ENCODE measurements at places on chromosomes 16 and 17.
A peak's percentile ranks its signal among the peaks of the same experiment; 100 is the strongest.

GRCh38 chr17:28093999-28094716 lies 51.7 kb downstream of the NLK start:
- no peak for DNase-seq

- DNase-seq: no peak
These were observed 56.2 kb upstream of the CACNG5 start for GRCh38 chr17:66778531-66779236.

- DNase-seq: no peak
These were observed 86.4 kb downstream of the FOXL1 start for GRCh38 chr16:86664522-86665318.

DNA sequence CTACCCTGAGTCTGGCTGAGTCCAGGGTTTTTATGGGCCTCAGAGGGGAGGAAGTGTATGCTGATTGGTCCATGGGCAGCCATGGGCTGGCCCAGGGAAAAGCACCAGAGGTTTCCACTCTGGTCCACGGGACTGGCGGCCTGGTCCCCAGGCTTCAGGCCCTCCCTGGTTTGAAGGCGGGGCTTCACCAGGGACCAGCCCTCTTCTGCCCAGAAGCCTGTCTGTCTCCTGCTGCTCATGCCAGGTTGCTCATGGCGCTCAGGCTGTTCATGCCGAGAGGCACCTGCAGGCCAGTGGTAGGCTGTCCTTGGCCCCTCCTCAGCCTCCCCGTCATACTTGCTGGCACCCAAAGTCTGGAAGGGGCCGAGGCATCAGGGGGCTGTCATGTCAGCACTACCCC lies 45.0 kb upstream of the CLEC19A start:
- DNase-seq: no peak

DNA sequence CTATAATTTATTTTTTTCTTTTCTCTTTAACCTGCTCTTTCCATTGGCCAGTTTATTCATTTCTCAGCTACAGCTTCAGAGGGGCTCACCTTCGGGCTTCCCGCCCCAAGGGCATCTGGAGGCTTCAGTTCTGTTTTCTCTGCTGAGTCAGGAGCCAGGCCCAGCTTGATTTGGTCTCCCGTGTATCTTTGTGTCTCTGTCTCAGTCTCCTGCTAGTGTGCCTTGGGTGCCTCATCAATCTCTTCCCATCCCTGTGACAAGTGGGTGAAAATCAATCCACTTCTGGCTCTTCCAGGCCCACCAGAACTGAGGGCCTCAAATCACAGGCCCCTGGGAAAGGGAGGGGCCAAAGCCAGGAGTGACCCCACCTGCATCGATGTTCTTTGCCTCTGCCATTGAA lies 72.1 kb downstream of the CCDC182 start:
- DNase-seq: no peak

- DNase-seq: peak; percentile 82
These were observed 1.4 kb upstream of the SLC22A31 start for GRCh38 chr16:89201439-89202377.

- DNase-seq: no peak
These were observed 230.1 kb upstream of the CCL2 start for GRCh38 chr17:34024806-34025551.

DNA sequence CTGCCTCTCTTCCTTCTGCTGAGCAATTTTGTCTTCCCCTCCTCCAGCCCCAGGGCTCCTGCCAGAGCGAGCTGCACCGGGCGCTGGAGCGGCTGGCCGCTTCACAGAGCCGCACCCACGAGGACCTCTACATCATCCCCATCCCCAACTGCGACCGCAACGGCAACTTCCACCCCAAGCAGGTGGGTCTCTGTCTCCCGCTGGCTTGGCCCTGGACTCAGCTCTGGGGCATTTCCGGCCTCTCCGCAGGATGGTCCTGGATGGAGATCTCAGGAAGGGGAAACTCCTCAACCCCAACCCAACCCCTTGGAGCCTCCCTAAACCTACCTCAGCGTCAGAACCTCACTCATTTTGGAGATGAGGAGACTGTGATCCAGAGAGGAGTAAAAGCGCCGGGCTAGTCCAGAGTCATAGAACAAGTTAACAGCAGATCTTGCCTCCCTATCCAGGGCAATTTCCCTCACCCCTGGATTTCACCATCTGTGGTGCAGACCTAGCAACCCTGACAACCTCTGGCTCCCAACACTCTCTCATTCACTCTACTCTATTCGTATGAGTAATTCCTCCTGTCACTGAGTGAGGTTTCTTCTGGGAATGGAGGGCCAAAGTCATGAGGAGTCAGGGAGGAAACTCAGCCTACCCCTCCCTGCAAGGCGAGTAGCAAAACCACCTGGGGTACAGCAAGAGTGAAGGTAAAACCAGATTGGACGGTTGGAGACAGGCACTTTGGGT lies 10.8 kb downstream of the IGFBP4 start:
- DNase-seq: no peak

- peak; percentile 50 for DNase-seq
These were observed 985 bp upstream of the SLFN12 start for GRCh38 chr17:35433075-35433894.

DNA sequence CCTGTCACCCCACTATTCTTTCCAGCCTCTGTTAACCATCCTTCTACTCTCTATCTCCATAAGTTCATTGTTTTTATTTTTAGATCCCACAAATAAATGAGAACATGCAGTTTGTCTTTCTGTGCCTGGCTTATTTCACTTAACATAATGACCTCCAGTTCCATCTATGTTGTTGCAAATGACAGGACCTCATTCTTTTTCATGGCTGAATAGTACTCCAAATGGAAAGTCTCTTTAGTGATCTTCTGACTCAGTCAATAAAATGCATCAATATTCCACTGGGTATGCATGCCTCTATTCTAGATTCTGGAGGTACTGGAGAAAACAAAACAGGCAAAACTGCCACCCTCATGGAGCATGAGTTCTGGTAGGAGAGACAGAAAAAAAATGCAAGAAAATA lies 459.0 kb downstream of the XYLT1 start:
- no peak for DNase-seq

GRCh38 chr17:29148257-29148789 lies 31.9 kb downstream of the MYO18A start:
- no peak for DNase-seq

DNA sequence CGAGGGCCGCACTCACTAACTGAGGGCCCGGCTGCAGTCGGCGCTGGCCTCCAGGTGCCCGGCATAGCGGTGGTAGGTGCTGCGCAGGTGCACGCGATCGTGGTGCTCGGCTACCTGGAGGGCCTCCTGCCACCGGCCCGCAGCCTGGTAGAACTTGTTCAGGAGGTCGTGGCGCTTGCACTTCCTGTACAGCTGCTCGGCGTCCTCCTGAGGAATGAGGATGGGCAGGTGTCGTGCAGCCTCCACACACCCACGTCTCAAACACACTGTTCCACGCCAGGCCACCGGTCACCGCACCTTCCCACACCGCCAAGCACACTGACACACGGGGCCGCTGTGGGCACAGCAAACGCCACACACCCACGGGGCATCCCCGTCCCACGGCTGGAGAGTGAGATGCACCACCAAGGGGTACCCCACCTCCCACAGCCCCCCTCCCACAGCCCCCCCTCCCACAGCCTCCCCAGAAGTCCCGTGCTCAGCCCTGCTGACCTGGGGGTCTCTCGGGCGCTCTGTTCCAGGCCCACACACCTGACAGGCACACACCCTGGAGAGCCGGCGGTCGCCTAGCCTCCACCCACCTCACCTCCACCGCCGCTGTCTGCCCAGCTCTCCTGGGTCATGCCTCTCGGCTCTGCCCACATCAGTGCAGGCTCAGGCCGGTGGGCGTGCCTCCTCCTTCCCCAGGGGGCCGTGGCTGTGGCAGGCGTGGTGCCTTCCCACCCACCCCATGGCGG lies 7.4 kb upstream of the TMEM204 start:
- no peak for DNase-seq

- DNase-seq: no peak
These were observed 570.0 kb downstream of the CDH13 start for GRCh38 chr16:83196796-83197195.

DNA sequence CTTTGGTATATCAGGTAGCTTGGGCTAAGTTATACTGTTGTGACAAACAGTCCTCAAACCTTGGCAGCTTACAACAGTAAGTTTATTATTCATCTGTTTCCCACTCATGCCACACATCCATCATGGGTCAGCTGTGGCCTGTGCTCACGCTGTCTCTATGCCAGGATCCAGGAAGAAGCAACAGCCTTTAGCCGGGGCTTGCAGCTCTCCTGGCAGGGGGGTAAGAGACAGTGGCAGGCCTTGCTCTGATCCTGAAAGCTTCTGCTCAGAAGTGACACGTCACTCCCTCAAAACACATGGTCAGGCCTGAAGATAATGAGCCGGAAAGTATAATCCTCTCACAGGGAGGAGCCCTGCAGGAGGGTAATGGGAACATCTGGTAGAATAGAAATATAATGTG lies 377.6 kb downstream of the CPPED1 start:
- DNase-seq: no peak

DNA sequence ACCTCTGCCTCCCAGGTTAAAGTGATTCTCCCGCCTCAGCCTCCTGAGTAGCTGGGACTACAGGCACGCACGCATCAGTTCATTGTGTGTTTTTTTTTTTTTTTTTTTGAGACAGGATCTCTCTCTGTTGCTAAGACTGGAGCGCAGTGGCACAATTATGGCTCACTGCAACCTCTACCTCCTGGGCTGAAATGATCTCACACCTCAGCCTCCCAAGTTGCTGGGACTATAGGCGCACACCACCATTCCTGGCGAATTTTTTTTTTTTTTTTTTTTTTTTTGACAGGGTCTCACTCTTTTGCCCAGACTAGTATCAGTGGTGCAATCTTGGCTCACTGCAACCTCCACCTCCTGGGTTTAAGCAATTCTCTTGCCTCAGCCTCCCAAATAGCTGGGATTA lies 17.8 kb upstream of the RAPGEFL1 start:
- no peak for DNase-seq

DNA sequence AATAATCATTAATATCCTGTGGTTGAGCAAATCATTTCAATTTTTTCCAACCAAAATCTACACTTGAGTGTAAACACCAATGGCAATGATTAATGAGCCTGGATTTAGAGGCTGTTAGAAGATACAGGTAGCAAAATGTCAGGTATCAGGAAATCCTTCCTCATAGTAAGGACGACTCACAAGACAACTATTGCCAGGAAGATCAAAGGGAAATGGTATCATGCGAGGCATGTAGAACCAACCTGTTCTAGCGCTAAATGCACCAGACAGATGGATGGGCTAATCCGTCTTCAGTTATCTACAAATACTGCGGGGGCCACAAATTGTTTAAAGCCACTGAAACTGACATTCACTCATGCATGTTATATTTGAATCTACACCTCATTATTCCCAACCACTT lies 28.1 kb downstream of the TOX3 start:
- no peak for DNase-seq

GRCh38 chr17:74408262-74408661 lies 23.6 kb upstream of the GPRC5C start:
- DNase-seq: no peak

- no peak for DNase-seq
These were observed 24.5 kb downstream of the FCSK start for GRCh38 chr16:70478912-70479341.

DNA sequence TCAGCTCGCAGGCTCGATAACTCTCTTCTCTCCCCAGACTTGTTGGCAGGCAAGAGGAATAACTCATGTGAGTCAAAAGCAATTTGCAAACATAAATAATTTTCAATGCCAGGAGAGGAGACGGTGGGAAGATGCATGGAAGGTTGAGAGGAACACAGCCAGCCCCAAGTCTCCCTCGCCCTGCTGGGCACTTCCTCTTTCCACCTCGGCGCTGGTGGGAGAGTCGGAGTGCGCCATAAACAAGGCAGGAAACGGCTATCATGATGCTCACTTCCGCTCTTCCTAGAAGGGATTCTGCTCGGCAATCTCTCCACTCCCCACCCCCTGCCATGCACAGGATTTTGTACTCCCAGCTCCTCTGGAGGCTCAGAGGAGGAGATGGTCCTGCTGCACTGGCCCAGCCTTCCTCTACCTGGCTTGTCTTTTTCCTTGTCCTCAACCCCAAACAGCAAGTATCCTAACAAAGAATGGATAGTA lies 13.0 kb downstream of the CBX4 start:
- DNase-seq: no peak

- DNase-seq: no peak
These were observed 11.1 kb upstream of the ABR start for GRCh38 chr17:1190751-1191331.

DNA sequence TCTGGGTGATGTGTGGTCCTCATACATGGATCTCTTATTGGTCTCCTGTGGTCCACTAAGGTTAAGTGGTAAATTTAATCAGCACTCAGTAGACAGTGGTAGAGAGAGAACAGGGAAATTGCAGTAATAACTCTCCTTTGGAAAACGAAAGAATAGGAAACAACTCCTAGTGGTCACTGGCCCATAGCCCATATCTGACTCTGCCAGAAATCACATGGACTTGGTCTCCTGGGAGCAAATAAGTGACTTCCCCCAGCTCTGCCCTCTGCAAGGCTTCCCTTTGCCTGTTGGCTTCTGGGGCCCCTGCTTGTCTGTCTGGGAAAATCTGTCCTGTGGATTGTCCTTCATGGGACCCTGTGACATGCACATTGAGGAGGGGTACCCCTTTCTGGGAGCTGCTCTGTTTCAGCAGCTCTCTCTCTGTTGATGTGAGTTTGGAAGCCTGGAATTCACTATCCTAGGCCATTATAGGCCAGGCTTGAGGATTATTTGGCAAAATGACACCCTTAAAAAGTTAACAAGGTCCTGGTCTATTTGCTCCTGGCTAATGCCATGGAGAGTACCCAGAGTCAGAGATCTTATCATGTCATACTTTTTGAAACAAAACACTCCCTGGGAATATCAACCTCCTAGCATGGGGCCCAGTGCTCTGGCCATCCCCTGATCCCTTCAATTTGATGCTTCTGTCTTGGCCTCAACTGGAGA lies 58.0 kb upstream of the HNF1B start:
- DNase-seq: no peak

- DNase-seq: no peak
These were observed 1.1 kb downstream of the SMIM5 start for GRCh38 chr17:75634376-75634740.

DNA sequence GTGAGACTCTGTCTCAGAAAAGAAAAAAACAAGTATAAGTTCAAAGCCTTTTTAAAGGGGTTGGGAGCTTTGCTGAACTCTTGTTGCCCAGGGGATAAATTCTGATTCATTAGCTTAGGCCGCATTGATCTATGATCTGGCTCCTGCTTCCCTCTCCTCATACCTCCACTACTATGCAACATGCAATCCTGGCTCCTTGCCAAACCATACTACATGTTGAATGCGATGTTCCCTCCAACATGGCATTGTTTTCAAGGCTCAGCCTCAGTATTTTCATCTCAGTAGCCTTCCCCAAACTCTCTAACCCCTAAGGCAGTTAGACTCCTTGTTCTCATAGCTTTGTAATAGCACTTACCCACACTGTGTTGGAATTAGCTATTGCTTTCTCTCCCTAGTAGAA lies 6.2 kb downstream of the REXO5 start:
- DNase-seq: no peak

GRCh38 chr17:35906191-35906925 lies 24.2 kb downstream of the RDM1 start:
- DNase-seq: no peak

- DNase-seq: peak; percentile 14
These were observed 569 bp downstream of the FLII start for GRCh38 chr17:18257982-18258355.

- DNase-seq: no peak
These were observed 1.9 kb downstream of the NUDT7 start for GRCh38 chr16:77724174-77724573.

Measured in activated naive CD4-positive, alpha-beta T cell (primary cell).